Activated T-cell treated with anti-CD3 and anti-CD28 coated beads for 4 hours (primary cell): ENCODE measurements at places on chromosomes 12 and 14.
A peak's percentile ranks its signal among the peaks of the same experiment; 100 is the strongest.

GRCh38 chr14:58871573-58871972 lies 233.8 kb downstream of the DACT1 start:
- DNase-seq = no peak

- DNase-seq = no peak
These were observed 341.5 kb upstream of the TMPO start for GRCh38 chr12:98173773-98174427.

DNA sequence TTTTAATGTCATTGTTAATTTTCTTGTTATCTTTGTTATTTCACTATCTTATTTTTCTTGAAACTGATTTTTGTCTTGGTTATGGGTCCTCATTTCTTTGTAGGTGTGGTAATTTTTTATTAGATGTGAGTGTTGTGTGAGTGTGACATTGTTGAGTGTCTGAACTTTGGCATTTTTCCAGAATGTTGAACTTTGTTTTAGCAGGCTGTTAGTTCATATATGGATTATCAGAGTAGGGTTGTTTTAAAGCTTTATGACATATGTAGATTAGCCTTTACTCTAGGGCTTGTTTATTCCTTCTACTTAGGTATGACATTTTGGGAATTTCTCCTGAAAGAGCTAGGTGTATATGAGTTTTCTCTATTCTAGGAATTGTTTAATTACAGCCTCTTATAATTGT lies 103.9 kb downstream of the ARID2 start:
- no peak for DNase-seq

GRCh38 chr12:5988659-5989116 lies 43.6 kb upstream of the ANO2 start:
- DNase-seq = peak; percentile 42

DNA sequence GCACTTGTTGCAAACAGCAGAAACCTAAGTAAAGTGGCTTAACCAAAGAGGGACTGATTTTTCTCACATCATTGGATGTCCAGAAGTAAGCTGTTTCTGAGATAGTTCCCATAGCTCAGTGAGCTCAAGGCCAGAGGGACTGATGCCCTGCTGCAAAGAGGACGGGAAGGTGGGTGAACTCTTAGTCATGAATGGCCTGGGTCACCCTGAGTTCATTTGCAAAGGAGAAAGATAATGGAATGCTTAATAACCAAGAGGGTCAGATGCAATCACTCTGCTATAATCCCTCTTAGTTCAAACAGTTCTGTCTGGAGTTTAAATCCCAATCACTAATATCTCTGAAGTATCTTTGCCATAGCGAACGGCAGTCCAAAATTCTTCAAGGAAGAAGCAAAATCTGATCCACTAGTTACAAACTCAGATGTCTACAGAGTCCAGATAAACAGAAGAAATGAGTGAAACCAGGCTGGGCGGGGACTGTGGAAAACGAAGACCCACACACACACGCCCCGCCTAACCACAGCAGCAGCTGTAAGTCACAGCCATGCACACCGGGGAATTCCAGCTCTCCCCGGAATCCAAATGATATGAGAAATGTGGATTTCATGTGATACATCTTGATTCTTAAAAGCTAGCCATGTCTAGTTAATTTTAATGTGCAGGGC lies 289.5 kb downstream of the TMEM132D start:
- DNase-seq = no peak

GRCh38 chr14:32350020-32350419 lies 20.9 kb downstream of the AKAP6 start:
- DNase-seq = no peak

DNA sequence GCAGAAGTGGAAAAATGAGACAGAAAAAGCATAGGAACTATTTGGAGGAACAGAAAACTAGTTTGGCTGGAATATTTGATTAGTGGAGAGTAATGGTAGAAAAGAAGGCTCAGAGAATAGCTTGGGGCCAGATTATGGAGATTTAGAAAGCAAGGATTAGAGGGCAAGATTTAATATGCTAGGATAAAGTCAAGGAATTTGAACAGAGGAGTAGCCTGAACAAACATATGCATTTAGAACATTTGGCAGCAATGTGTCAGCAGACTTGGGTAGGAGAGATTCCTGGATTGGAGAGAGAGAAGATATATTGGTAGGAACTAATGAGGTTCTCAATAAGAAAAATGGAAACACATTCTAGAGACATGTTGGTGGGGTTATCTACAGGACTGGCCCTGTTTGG lies 229.2 kb upstream of the PKP2 start:
- DNase-seq = no peak
